Stimulated activated CD8-positive, alpha-beta memory T cell treated with anti-CD3 and anti-CD28 coated beads, Interleukin-15, amount 100 ng/mL, for 24 hours (primary cell): ENCODE measurements at places on chromosomes 16 and 17.

- no peak for DNase-seq
These were observed 80.4 kb downstream of the ABCC12 start for GRCh38 chr16:48075398-48075797.

- no peak for DNase-seq
These were observed 13.1 kb upstream of the TCAP start for GRCh38 chr17:39651923-39652586.

GRCh38 chr16:66850115-66850815, 6.1 kb downstream of the CA7 start:
- no peak for DNase-seq

- no peak for DNase-seq
These were observed 252.5 kb downstream of the SEC14L1 start for GRCh38 chr17:77393274-77393600.

DNA sequence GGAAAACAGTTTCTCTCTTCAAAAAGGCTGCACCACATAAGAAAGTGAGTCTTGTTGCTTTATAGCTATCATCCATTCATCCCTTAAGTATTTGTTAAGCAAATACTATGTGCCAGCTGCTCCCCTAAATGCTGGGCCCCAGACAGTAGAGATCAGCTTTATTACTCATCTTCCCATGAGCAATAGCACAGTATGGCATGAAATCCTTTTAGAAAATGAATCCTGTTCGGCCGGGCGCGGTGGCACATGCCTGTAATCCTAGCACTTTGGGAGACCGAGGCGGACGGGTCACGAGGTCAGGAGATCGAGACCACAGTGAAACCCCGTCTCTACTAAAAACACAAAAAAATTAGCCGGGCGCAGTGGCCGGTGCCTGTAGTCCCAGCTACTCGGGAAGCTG, 99.5 kb downstream of the MYO1D start:
- DNase-seq = no peak

DNA sequence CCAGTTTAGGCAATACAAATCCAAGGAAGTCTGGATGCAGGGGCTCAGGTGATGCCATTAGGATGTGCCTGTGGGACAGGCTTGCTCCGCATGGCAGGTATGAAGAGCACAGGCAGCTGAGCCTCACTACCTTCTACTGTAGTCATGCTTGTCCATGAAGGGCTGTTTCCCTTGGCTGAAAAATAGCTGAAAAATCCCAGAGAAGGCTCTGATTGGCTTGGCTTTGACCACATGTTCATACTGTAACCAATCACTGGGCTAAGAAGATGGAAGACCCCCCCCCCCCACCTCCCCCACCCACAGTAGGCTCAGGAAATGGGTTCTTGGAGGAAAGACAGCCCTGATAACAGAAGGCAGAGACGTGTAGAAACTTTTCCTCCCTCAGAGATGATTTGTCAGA, 66.5 kb upstream of the LGALS9 start:
- no peak for DNase-seq

DNA sequence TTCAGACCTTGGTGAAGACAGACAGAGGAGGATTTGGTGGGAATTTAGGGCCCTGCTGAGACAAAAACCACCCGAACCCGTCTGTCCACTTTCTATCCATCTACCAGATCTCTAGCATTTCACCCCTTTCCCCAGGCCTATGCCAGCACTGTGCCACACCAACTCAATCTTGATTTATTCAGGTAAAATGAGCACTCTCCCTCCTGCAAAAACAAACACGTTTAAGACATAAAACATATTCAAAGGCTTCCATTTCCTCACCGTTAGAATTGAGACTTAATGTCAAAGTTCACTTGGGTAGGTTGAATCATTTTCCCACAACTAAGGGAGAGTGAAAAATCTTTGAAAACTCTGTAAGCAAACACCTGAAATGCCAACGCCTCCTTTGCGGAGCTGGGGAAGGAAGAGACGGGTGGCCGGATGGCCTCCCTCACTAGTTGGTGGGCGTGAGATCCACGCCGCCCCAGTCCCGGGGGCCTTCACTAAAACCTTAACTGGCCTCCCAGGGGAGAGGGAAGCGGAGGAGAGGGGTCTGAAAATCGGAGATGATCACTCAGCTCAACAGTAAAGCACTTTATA, 862 bp downstream of the DCAKD start:
- DNase-seq = no peak

DNA sequence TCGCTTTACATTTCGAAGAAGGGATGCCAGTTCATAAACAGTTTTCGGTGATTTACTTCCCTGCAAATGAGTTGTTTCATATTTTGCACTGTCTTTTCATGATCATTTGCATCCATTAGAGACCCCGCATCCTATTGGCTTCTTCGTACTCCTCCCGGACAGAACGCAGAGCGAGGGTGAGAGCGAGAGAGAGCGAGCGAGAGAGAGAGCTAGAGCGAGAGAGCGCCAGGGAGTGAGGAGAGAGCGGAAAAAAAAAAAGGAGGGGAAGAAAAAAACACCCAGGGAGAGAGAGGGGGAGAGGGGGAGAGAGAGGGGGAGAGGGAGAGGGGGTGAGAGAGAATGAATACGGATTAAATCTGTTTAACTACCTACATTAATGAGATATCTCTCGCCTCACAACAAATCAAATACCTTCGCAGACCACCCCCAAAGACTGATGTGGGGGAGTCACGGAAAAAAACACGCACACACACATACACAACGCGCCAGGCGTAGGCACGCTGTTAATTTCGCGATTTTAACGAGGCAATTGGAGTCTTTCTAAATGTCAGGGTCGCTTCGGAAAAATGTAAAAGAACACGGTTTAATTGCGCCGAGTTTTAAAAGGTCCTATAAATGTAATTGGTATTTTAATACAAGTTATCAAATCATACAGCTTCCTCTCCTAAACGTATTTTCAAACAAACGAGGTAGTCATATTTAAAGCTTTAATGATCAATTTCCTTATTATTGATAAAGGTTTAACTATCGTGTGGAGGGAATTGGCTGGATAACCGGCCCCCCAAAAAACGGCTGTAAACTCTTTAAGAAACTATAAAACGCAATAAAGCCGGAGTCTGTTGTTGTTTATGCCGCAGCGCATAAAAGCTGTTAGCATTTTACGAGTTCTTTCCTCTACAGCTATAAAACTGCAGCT, at the start of gene HOXB8:
HOXB8 (minus strand) TSS at position 246 of the 916 bp plus-strand sequence. CDS start 588 bp downstream, outside the sequence.
- DNase-seq = no peak

- DNase-seq = no peak
These were observed 10.5 kb upstream of the KRT19 start for GRCh38 chr17:41538565-41538991.

DNA sequence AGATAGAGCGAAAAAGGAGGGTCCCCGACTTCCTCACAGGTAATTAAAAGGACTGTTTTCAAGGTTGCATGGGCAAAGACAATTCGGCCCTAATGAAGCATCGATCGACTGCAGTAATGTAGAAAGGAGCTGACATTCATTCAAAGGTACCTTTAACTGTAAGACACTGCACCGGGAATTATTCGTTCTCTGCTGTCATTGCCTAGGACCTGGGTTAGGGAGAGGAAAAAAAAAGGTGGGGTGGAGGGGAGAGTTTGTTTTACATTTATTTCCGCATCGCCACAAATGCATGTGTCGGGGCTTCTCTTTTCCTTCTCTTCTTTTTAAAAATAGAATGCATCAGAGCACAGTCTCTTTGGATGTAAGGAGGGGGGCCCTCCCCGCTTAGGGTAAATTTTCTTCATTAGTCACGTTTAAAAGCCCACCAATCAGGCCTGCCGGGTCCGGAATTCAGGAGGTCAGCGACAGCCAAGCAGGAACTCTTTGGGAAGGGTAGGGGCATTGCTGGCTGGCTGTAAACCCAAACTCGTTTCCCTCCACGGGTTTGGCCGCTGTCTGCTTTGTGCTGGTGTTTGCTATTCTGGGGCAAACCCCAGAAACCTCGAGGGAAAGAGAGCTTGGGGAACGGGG, 496.2 kb upstream of the ZFHX3 start:
- no peak for DNase-seq

GRCh38 chr17:38428112-38428642, at the start of gene ARHGAP23:
TSS of gene ARHGAP23 (plus strand) at chr17:38428464. CDS start at chr17:38428486, 22 bp downstream.
- no peak for DNase-seq

GRCh38 chr17:50128441-50129352, 1.3 kb downstream of the SAMD14 start:
- no peak for DNase-seq
